ENCODE measurements at places on chromosomes 1 and 21.

DNA sequence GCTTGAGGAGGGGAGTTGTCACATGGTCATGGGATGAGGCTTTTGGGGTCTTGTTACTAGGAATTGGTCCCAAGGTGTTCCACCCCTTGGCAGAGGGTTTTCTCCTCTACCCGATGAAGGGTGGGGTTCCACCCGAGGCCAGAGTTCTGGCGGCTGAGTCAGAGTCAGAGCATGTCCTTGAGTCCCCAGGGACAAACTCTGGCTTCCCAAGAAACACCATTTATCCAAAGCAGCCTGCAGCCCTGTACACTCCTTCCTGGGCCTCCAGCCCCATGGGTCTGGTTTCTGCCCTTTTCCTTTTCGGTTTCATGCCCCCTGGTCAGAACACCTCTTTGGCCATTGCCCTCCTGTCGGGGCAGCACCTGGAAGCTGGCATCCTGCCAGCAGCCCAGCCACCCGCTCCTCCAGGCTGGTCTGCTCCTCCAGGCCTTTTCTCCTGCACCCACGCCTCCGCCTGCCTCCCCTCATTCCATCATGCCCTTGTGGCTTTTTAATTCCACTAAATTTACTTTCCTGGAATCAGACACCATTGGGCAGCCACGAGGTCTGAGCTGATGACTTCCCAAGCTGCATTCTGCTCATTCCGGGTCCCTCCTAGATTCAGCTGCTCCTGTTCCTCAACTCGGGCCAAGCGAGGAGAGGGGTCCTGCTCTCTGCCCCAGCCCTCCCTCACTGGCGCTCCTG is 301.7 kb upstream of the VAMP3 start:
- DNase-seq: no peak

DNA sequence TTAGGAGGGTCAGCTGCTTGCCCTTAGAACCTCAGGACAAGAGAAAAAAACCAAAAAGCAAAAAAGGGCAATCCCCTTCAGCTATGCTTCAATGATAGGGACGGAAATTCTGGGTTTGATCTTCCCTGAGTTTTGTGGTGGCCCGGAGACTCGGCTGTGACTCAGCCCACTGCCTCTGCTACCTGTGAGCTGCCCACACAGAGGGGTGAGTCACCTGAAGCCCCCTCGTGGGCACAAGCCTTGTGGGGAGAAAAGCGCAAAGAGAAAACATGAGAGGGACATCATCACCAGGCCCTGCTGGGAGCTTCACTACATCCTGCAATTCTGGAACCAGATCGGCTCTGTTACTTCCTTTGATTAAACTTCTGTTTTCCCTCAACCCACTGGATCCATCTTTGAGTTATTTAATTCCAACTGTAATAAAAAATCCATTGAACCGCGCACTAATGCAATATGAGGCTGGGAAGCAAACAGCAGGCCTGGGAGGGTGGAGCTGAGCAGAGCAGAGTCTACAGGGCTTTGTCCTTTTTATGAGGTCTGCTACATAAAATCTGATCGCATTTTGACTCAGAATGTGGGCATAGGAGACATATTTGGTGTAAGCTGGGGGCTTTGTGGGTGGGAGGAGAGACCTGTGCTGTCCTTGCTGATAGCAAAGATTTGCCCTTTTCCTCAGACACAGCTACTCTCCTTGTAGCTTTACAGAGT is 58.7 kb upstream of the STUM start:
- no peak for DNase-seq

- no peak for DNase-seq
Measured at GRCh38 chr1:235019471-235019870, 109.2 kb downstream of the TOMM20 start.

DNA sequence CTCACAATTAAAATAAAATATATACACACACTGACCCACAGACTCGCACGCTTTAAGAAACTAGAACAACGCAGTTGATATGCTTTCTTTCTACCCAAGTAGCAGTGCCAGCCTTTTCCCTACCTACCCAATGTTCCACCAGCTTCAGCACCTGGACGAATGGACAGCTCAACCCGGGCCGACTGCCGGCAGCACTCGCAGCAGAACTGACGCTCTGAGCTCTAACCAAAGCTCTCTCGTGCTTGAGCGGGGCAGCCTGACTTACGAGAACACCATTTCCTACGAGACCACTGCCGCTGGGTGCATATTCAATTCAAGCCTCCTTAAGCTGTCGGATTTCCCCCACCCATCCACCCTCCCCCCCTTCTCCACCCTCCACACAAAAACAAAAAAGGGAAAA is 127.4 kb upstream of the DPYD start:
- DNase-seq: no peak

DNA sequence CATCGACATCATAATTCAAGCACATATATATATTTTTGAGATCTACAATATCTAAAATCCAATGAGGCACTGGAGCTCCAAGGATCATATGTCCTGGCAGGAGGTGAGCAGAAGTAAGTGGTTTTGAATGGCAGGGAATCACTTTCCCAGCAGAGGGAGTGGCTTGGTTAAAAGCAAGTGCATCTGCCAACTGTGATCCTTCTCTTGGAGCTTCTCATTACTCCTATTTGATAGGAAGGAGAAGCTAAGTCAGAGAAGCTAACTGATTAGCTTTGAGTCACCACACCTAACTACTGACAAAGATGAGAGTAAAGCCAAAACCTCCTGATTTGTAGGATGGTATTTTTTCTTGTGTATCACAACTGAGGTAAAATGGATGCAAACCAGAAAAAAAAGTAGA is 55.0 kb downstream of the ALG14 start:
- DNase-seq: no peak

DNA sequence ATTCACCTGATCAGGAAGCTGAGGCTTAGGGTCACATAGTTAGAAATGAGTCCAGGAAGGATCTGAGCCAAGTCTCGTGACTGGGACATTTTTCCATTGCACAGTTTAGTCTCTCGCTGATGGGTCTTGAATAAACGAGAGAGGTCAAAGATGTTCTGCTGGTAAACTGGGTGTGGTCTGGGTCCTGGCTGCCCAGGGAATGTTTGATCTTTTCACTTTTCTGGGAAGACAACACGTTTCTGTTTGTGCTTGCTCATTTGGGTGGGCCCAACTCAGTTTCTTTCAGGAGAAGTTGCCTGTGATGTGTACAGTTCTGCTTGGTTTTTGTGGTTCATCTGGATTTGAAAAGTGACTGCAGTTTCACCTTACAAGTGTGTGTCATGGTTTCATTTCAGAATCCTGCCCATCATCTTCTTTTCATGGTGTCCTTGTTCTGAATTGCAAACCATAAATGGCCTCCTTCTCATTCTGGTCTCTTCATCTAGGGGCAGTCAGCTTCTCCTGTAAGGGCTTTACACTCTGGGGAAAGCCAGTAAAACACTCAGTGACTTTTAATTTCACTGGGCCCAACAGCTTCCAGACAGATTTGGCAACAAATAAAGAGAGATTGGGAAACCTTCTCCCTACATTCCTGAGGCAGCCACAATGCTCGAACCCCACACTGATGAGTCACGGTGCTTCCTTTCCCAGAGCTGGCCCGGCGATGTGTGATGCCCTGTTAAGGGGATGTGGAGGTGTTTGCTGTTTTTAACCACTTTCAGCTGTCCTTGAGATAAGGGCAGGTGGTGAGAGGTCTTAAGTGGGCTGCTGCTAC is 7.2 kb upstream of the TACSTD2 start:
- DNase-seq: no peak

- no peak for DNase-seq
Measured at GRCh38 chr1:24205345-24206082, 18.4 kb upstream of the IFNLR1 start.

GRCh38 chr1:14245954-14246353 is 352.5 kb upstream of the KAZN start:
- DNase-seq: no peak

Data from D721Med (cell line).